ENCODE measurements at places on chromosomes 1 and 21. TPM values are rescaled to one million over a fixed set of nuclear protein-coding genes. Genes with fewer than 3 reads are reported as not detected.

DNA sequence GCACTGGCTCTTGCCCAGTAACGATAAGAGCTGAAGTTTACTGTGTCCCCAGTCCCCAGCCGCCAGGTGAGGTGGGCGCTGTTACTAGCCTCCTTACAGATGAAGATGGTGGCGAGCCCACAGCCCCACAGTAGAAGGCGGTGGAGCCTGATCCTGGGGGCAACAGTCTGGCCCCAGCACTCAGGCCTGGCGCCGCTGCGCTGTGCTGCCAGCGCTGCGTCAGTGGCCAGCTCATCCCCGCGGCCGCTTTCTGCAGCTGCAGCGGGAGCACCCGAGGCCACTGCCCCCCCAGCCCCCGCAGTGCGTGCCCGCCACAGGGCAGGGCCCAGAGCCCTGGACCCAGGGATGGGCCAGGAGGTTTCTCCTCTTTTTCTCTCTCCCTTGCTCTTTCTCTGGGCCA is 13.3 kb downstream of the H6PD start:
- no peak for DNase-seq
- H3K36me3 ChIP-seq = peaks cover 28% of the 10 kb centered on the region
- H3K27ac ChIP-seq = no peak overlapping the region
- no peak overlapping the region for H3K4me3 ChIP-seq

DNA sequence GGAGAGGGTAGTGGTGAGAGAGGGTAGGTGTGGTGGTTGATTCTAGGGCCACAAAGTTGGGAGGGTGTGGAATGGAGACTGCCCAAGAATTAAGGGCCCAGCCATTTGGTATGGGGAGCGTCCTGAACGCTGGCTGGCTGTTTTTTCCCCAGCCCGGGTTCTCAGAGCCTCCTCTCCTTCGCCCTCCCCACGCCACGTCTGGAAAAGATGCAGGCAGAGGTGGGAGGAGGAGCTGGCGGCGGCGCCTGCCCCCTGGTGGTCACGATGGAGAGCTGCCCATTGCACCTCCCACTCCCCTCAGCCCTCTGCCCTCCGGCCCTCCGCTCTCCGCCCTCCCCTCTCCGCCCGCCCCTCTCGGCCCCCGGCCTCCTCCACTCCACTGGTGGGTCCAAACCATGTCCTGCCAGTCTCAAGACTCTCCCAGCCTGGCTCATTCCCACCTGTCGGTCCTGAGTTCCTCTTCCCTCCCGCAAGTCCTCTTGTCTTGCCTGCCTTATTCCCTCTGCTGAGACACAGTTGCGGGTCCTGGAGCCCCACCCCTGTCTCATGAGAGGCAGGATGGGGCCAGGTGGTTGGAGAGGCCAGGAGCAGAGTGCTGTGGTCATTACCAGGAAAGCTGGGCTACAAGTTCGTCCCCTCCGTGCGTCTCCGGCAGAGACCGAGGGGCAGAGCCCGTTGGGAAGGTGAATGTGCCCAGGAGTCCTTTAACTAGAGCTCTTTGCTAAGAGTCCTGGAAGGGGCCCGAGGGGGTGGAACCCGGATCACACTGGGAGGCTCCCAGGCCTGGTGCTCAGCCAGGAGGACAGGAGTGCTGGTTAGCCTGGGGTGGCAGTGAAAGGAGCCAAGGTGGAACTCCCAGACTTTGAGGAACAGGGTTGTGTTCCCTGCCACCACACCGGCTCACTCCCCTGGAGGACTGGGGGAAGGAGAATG is 22.6 kb downstream of the ETNK2 start:
- H3K4me1 ChIP-seq = peaks cover 7% of the 10 kb centered on the region
- no peak overlapping the region for H3K27ac ChIP-seq
- peak; percentile 75 for DNase-seq
- H3K27me3 ChIP-seq = no peaks in the 10 kb centered on the region

GRCh38 chr1:100834777-100835660 is 59.6 kb downstream of the EXTL2 start:
- no peaks in the 10 kb centered on the region for H3K36me3 ChIP-seq
- H3K27ac ChIP-seq = no peak overlapping the region
- DNase-seq = no peak
- H3K4me3 ChIP-seq = no peak overlapping the region
- H3K4me1 ChIP-seq = no peaks in the 10 kb centered on the region

GRCh38 chr1:9004700-9005394 is 21.4 kb downstream of the SLC2A7 start:
- H3K27ac ChIP-seq = no peak overlapping the region
- H3K4me1 ChIP-seq = peaks cover 22% of the 10 kb centered on the region

DNA sequence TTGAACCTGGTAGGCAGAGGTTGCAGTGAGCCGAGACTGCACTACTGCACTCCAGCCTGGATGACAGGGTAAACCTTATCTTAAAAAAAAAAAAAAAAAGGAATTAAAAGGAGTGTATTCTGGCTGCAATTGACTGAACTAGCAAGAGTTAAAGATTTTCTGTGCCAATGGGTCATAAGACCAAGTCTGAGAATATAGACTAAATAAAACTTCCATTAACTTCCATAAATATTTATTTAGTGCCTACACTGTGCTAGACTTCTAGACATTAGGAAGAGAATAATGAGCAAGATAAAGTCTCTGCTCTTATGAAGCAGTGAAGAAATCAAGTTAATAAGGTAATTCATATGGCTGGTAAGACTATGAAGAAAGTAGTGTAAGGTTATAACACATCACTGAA is 27.2 kb downstream of the DPH5 start:
- H3K27ac ChIP-seq = no peak overlapping the region
- peaks cover 35% of the 10 kb centered on the region for H3K36me3 ChIP-seq
- H3K4me3 ChIP-seq = no peak overlapping the region

SH3BGR gene
- polyA plus RNA-seq = 0.36 TPM

TRIM67 gene
- polyA plus RNA-seq = not detected

TLR5 gene
- polyA plus RNA-seq = 58.0 TPM

PRAMEF18 gene
- not detected for polyA plus RNA-seq

All from CD14-positive monocyte (primary cell).